Stimulated activated CD4-positive, alpha-beta T cell treated with anti-CD3 and anti-CD28 coated beads, Interleukin-12 subunit alpha, Interleukin-12 subunit beta, amount 100 ng/mL, for 4 hours (primary cell): ENCODE measurements at places on chromosomes 5 and 9.

GRCh38 chr5:6080930-6081726 lies 297.2 kb downstream of the MED10 start:
- no peak for DNase-seq

DNA sequence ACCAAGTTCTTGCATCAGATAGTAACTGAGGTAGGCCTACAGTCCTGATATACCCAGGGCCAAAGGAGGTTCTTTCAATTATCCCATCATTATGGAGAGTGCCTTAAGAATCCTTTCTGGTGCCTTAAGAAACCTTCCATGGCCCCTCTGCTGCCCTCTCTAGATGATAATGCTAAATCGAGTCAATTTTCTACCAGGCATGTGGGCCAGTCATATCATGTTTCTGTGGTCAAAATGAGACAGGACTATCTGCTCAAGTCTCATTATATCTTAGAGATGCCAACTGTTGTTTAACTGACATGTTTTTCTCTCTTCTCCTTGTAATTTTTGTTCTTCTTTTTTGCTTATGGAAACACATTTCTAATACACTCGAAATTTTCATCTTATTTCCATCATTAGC lies 127.6 kb downstream of the EDIL3 start:
- no peak for DNase-seq

DNA sequence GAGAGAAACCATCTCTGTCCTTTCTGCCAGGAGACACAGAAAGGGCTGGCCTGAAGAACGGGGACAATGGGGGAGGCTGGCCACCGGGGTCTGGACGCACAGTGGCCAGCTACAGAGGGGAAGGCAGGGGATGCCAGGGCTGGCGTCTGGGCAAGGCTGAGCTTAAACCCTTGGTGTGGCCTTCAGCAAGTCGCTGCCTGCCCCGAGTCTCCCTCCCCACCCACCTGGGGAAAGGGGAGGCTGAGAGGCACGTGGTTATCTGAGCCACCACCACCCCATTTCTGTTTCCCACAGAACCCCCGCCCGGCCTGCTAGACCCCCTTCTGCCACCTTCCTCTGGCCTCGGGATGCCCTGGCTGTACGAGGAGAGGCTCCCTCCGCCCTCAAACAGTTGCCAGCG lies 115.3 kb downstream of the VAV2 start:
- DNase-seq = no peak

GRCh38 chr5:124439609-124440008 lies 306.8 kb downstream of the ZNF608 start:
- no peak for DNase-seq

DNA sequence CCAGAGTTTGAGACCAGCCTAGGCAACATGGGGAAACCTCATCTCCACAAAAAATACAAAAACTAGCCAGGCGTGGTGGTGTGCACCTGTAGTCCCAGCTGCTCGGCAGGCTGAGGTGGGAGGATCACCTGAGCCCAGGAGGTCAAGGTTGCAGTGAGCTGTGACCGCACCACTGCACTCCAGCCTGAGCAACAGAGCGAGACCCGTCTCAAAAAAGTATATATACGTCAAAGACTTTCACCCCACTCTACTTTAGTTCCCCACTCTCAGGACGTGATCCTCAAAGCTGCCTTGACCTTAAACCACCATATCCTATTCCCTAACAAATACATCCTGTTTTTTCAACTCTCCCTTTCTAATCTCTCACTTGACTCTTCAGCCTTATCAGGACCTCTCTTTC lies 41.0 kb downstream of the PCDHGC5 start:
- no peak for DNase-seq

DNA sequence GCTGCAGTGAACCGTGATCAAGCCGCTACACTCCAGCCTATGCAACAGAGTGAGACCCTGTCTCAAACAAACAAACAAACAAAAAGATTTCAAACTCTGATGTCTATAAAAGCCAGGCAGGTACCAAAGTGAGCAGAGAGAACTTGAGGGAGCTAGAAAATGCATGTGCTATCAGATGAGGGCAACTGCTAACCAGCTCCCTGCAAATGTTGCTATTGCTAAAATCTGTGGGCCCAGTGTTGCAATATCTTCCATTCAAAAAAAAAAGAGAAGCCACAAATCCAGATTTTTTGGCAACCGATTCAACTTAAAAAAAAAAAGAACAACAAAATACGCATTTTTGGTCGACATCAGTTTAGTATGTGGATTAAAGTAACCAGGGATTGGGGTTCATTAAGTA lies 5.5 kb downstream of the UBE2D2 start:
- DNase-seq = no peak

- no peak for DNase-seq
Observed at GRCh38 chr9:2955575-2955974, 111.7 kb upstream of the PUM3 start.

- DNase-seq = no peak
Observed at GRCh38 chr5:67311208-67311607, 114.6 kb upstream of the CD180 start.

GRCh38 chr5:156121234-156121633 lies 205.7 kb upstream of the SGCD start:
- DNase-seq = no peak

- DNase-seq = no peak
Observed at GRCh38 chr9:109653470-109653869, 126.5 kb upstream of the PALM2AKAP2 start.

- DNase-seq = no peak
Observed at GRCh38 chr5:125227333-125228095, 481.1 kb upstream of the ZNF608 start.

- DNase-seq = no peak
Observed at GRCh38 chr9:15142878-15143534, 164.0 kb downstream of the TTC39B start.

DNA sequence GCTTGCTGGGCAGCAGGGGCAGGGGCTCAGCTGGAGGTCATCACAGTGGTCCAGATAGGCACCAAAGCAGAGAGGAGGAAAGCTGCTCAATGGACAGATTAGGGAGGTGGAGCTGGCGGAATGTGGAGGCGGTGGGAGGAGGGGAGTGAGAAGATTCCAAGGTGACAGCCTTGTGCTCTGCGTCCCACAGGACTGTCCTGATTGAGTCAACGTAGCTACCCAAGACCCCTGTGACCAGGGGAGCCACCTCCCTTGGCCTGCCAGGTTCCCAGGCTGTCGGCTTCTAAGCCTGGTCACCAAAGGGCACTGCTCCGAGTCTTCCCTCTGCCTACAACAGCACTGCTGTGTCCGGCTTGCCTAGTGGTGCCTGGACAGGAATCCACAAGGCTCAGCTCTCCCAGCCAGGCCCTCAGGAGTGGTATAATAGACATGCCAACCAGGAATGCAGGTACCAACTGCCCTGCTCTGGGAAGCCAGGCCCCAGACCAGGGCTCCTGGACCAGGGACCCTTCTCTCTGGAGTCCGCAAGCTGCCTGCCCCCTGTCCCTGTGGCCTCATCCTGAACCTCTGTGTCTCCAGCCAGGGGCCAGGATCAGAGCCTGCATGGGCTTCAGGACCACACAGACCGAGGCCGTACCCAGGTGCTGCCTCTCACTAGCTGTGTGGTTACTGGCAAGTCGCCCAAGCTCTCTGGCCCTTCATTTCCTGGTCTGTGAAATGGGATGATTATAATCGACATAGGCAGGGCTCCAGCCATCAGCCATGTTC lies 67.9 kb downstream of the STK10 start:
- no peak for DNase-seq

DNA sequence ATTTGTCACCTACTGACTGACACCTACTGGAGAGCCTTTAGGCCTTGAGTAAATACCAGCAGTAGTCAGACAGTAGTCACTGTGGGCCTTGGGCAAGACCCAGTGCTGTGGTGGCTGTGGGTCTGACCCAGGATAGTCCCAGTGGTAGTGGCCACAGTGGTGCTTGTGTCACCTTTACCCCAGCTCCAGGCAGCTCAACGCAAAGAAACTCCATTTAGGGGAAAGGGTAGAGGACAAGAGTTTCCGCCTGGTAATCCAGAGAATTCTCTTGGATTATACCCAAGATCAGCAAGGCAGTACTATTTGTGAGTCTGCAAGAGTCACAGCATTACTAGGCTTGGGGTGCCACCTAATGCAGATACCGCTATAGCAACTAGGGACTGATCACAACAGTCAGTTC lies 28.9 kb downstream of the CERT1 start:
- no peak for DNase-seq
